ENCODE measurements at places on chromosomes 11 and 22.

GRCh38 chr11:129313541-129314297 is 61.9 kb upstream of the BARX2 start:
- no peak for DNase-seq

- no peak for DNase-seq
Measured at GRCh38 chr11:134450186-134450585, 38.1 kb upstream of the B3GAT1 start.

DNA sequence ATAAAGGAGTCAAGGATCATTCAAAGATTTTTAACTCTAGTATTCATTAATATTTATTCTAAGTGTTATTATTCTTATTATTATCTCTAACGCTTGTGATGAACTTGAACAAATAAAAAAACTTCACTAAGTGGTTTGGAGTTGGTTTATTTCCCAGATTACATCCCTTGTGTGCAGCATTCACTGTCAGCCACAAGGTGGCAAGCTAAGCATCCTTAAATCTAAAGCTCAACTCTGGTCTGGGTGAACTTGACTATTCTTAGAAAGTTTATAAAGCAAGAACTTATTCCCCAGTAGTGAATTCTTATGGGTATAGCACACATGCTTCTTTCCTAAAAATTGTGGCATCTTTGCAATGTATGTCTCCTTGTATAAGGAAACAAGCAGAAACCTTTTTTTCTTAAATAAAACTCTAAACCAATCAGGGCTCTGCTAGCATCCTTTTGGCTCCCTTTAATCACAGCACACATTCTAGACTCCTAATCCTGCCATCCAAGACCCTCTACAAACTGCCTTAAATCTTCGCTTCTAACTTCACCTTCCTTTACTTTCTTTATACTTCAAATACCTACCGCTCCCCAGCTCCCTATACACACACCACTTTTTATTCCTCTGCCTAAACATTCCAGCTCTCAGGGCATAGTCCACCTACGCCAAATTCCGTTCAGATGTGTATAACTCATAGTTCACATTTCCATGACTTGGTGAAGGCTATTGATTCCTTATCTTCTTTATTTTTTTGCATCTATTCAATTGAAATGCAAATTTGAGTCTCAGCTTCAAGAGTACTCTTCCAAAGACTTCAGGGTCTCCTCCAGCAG is 1068.8 kb downstream of the DLG2 start:
- no peak for DNase-seq

DNA sequence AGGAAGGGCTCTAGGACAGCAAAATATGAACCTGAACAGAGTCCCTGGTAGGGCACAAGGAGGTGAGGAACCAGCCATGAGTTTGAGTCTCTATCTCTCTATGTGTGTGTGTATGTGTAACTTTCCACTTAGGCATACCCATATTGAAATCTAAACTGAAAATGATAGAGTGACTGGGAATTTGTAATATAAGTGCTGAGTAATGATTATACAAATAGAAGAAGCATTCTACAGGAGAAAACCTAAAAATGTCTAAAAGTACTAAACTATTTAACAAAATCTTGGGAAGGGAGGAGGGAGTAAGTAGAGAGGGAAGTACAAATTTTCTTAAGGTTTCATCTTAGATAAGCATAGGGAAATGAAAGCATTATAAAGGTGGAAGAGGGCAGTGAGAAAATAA is 97.1 kb upstream of the ZC3H12C start:
- DNase-seq, result no peak

DNA sequence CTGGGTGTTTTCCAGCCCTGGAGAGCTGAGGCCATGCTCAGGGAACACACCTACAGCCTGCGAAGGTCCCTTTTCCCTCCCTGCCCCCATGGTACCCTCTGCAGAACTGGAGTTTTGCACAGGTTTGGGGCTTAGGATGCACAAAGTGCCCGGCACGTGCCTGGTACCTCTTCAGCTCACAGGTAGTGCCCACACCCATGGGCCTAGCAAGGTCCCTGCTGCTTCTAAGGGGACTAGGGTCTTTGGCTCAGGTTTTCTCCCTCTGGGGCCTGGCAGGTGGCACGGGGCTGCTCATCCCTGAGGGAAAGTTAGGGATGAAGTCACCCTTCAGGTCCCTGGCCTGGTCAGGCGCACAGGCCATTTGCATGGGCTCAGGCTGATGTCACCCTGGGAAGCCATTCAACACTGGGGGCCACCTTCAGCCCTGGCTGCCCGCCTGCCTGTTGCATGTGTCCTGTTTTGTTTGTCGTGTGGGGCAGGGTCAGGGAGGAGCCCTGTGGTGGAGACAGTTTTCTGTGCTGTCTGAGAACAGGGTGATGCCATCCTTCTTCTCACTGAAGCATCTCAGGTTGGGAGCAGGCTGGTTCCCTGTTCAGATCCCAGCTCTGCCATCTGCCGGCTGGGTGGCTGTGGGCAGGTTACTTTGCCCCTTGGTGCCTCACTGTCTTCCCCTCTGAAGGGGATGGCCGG is 68.3 kb upstream of the CRYBB3 start:
- DNase-seq, result no peak

DNA sequence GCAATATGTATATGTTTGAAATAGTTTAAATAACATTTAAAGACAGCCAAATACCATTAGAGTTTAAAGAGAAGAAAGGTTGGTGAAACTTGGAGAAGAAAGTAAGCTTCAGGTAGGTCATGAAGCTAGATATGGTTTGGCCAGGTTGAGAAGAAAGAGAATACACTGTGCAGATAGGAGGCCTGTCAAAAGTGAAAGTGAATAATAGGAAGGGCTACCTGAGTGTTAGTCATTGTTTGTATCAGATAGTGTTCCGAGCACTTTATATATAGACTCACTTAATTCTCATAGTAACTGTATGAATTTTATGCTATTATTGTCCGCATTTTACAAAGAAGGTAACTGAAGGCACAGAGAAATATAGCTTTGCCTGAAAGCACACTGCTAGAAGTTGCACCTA is 56.9 kb downstream of the USP47 start:
- no peak for DNase-seq

- no peak for DNase-seq
Measured at GRCh38 chr11:34034053-34034452, 17.5 kb upstream of the CAPRIN1 start.

DNA sequence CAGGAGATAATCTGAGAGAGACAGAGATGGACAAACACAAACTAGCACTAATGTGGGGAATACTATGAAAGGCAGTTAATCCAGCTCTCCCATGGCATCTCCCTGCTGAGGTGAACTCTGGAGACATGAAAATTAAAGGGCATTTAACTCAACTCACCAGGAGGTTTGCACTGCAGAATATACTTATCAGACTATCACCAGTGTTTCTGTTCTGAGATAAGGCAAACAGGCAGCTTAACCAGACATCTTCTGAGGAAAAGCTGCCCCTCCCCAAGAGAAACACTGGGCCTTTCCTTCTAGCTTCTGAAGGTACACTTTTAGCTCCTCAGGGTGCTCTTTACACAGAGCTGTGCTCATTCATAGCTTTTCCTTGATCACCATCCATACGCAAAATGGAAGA is 85.5 kb downstream of the AMBRA1 start:
- DNase-seq, result no peak

Measured in glomerular endothelial cell (primary cell).